Common myeloid progenitor, CD34-positive (primary cell): ENCODE measurements at places on chromosomes 16 and 17.

DNA sequence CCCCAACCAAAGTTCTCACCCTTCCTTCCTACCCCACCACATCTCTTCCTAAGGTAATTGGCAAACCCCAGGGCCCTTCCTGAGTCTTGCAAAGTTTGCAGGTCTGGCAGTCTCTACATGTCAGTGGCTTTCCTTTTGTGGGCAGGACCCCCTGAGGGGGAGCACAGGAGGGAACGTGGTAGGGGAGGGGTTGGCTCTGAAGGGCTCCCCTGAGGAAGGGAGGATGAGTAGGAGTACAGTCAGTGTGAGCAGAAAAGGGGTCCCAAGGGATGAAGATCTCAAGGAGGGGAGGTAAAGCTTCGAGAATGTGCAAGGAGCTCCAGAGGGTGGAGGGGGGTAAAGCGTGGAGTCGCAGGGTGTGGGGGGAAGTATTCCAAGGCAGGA lies 206.9 kb downstream of the RAB11FIP4 start:
- DNase-seq, result no peak

DNA sequence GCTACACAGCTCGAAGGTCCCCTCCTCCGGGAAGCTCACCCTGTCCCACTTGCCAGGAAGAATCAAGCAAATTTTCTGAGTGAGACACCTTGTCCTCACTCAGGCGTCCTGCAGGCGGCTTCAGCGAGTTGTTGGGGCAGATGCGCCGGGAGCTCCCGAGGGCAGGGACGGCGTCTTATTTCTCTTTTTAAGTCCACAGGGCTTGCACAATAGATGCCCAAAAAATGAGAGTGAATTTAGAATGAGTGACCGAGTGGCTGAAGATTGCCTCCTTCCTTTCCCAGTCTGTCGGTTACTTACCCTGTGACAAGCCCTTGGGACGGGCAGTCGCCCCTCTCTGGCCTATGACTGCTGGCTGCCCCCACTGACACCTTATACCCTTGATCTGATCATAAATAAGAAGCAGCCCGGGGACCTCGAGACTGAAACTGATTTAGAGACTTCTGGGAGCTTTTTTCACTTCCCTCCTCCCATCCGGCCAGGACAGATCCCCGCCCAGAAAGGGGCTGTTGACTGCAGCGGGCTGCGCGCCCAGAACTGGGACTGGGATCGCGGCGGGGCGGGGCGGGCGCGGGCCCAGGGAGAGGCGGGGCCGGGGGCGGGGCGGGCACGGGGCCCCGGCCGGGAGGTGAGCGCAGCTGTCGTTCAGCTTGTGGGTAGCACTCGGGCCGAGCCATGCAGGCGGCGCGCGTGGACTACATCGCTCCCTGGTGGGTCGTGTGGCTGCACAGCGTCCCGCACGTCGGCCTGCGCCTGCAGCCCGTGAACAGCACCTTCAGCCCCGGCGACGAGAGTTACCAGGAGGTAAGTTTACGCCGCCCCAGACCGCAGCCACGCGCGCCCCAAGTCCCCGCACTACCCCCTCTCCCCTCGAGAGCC lies at the start of gene TTYH2:
Gene TTYH2 (plus strand): TSS at position 659 of the 879 bp plus-strand sequence. CDS start 17 bp downstream, at position 676.
- peak; percentile 72 for DNase-seq

DNA sequence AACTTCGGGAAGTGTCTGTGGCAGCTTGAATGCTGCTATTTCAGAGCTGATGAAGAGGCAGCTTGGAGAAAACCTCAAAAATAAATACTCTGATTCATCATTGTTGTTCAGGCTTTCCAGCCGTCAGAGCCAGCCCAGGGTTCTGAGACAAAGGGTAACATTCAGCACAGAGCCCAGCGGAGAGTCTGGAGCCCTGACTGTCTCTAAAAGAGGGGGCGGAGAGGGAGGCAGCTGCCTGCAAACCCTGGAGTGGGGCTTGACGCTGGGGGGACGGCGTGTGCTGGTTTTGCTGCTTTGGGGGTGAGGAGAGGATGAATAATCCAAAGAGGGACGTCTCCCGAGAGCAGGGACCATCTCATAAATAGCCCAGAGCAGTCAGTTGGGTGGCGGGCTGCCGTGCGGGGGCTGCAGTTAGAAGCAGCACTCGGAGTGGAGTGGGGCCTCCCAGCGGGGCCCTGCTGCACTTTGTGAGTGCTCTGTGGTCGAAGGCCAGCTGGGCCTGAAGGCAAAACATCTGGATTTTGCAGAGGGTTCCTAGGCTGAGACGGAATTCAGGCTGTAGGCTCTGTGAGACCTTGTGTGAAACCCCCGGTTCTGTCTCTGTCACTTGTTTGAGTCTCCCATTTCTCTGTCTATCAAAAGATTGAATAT lies 237.8 kb downstream of the PRKCA start:
- DNase-seq, result no peak

GRCh38 chr17:77315551-77316190 lies 174.9 kb downstream of the SEC14L1 start:
- no peak for DNase-seq

GRCh38 chr17:77666462-77666861 lies 292.0 kb upstream of the TNRC6C start:
- DNase-seq, result peak; percentile 29

DNA sequence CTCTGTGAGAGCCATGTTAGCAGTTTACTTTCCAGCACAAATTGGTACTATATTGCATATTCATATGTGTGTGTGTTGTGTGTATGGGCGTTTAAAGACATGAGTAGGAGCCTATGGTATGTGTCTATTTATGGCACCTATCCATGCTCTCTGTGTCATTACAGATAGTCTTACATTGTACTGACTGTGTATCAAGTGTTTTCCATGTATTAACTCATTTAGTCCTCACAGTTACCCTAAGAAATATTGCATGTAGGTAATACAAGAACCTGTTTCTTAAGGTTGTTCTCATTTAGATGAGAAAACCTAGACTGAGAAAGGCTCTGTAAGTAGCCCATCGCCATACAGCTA lies 1.6 kb downstream of the ALG1 start:
- no peak for DNase-seq

GRCh38 chr17:53490447-53490968 lies 332.2 kb upstream of the KIF2B start:
- no peak for DNase-seq

- DNase-seq, result no peak
These were observed 10.4 kb downstream of the GALK1 start for GRCh38 chr17:75754378-75755204.

DNA sequence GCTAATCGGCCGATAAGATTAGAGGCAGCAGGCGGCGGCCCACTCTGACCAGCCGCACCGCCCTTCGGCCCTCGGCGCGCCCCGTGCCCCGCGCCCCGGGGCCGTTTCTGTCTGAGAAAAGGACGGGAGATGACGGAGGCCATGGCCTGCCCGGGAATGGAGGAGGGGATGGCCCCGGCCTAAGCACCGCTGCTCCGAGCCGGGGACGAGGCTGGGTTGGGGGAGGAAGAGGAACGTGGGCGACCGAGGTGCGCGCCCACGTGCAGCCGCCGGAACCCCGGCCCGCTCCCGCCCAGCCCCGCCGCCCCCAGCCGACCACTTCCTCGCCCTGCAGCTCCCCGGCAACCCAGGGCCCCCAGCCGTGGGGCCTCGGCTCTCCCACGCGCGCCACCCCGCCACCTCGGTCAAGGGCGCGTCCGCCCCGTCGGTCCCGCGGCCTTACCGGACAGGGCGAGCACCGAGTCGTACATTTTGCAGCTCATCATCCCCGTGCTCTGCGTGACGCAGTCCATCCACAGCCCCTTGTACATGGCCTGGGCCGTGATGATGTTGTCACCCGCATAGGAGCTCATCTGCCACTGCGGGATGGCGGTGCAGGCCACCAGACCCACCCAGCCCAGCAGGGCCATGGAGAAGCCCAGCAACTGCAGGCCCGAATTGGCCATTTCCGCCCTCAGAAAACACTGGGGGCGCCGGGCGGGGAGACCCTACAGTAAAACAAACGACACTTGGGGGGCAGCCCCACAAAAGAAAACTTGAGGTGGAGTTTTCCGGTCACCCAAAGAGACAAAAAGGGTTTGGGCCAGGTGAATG lies 693 bp downstream of the CLDN7 start:
- peak; percentile 44 for DNase-seq

DNA sequence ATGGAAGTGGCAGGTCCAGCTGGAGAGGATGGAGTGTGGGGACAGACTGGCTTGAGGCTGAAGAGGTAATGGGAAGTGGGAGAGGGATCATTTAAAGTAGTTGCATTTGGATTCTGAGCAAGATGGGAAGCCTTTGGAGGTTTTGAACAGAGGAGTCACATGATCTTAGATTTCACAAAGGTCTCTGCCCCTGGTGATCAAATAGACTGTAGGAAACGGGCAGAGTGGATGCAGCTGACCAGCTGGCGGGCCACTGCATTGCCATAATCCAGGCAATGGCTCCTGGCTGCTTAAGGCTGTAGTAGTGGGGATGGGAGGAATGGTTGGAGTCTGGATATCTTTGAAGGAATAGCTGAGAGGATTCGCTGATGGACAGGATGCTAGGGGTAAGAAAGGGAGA lies 81.5 kb downstream of the SLC6A2 start:
- no peak for DNase-seq

GRCh38 chr16:2206780-2207433 lies 1.7 kb downstream of the MLST8 start:
- no peak for DNase-seq

- no peak for DNase-seq
These were observed 7.0 kb downstream of the ZNF319 start for GRCh38 chr16:57993438-57993837.

GRCh38 chr17:72872396-72872795 lies 220.1 kb downstream of the SLC39A11 start:
- peak; percentile 14 for DNase-seq

- no peak for DNase-seq
These were observed 2.3 kb upstream of the IL4R start for GRCh38 chr16:27311448-27311830.

DNA sequence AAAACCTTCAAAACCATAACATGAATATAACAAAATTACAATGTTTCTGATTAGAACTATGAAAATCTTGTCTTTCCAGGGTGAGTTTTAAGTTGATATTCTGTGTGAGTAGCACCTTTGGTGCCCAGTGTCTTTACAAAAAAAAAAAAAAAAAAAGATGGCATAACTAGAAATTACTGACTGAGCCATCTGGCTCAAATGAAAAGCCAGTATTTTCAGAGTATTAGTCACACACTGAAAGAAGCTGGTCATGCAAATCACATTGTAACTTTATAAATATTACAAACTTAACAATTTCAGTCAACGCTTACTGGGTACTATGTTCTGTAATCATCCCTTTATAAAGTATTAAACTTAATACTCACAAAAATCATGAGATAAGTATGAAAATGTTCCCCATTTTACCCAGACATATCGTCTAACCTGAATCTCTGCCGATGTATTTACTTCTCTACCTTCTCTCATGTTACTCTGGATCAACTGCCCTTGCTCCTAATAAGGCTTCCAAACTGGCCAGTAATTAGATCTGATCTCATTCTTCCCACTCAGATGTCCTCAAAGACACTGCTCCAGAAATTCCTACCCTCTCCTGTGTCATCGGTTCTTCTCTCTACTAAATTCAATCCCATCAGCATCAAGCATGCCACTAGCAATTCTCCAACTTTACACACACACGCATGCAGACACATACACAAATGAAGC lies 25.4 kb downstream of the UBE2G1 start:
- no peak for DNase-seq
